Thymus (tissue), 14 donors: ENCODE measurements at places on chromosomes 2 and 18. TPM values are rescaled to one million over a fixed set of nuclear protein-coding genes. Genes with fewer than 3 reads are reported as not detected.

DNA sequence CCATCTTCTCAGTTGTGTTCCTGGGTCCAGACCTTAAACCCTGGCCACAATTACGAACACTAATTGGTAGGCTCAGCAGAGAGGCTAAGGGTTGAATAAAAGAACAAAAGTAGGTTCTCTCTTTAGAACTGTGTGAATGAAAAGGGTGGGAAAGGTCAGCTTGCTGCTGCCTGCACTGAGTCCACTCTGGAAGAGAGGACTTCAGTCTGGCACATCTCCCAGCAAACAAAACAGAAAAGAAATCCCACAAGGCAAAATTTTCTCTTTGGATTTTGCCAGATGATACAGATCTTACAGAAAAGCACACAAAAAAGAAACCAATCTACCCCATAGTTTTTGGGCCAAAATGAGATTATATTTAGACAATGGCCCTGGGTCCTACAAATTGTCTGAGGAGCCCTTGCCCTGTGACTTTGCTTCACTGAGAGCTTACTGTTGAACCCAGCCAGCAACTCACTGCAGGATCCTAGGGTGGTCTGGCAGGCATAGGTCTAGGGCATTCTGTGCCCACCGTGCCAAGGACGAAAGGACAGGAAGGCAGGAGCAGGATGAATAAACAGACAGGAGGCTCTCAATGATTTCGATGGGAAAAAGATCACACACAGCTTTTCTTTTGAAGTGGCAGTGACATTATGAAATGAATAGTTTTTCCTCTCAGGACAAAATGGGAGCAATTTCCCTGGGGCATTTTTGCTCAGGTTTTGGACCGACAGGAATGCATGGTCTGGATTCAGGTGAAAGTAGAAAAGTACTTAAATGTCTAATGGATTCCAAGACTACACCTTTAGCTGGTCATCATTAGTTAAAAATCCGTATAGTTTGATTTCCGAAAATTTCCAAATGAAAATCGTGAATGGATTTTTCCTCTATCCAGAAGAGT, 68.4 kb upstream of the STAM2 start:
- no peak for DNase-seq

GRCh38 chr2:221554769-221555493, 17.2 kb downstream of the EPHA4 start:
- no peak for DNase-seq

Gene KRTCAP3
- polyA plus RNA-seq: 13.9 TPM

- no peak for DNase-seq
Measured at GRCh38 chr2:27148801-27149439, at the start of gene TCF23. TSS of gene TCF23 (plus strand) at chr2:27149004. CDS start at chr2:27149134, 130 bp downstream.

Gene DLX1
- polyA plus RNA-seq: 0.23 TPM
